ENCODE measurements at places on chromosomes 1 and 21. TPM values are rescaled to one million over a fixed set of nuclear protein-coding genes. Genes with fewer than 3 reads are reported as not detected.

DNA sequence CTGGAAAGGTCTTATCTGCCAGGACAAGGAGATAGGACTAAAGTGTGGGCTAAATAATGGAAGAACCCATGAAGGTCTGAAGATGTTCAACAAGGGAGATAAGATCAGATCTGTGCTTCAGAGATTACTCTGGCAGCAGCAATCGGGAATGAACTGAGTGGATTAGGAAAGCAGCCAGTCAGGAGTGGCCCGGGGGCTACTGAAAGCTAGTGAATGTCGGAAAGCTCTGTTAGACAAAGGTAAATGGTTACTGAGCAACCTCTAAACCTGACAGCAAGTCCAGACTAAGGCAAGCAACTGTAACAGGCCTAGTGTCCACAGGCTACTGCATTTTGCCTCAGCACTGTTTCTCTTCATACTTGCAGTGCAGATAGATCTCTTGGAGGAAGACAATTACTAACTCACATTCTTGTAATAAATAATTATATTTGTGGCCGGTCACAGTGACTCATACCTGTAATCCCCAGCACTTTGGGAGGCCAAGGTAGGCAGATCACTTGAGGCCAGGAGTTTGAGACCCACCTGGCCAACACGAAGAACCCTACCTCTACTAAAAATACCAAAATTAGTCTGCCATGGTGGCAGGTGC, 12.5 kb downstream of the IQGAP3 start:
- no peak for DNase-seq

Gene MAGOH
- 65.2 TPM for polyA plus RNA-seq

Gene NBPF14
- polyA plus RNA-seq, result 21.2 TPM

DNA sequence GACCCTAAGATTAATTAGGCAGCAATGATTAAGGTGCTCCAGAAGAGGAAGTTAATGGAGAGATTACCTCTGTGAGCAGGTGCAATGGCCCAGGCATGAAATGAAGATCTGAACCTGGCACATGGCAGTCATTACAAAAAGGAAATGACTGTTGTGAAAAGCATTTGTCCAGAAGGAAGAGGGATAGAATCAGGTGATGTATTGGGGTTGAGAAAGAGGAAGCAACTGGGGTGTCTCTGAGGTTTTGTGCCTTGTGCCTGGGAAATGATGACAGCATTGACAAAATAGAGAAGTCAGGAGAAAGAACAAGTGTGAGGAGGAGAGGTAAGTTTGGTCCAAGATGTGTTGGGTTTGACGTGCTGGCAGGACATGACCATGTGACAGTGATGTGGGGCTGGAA, 5.6 kb downstream of the CRCT1 start:
- DNase-seq, result no peak

Gene LRRC7
- 0.13 TPM for polyA plus RNA-seq

- DNase-seq, result no peak
Observed at GRCh38 chr1:111716333-111716732, 22.9 kb downstream of the INKA2 start.

Gene RGS16
- polyA plus RNA-seq, result 7.0 TPM

Gene BARHL2
- not detected for polyA plus RNA-seq

DNA sequence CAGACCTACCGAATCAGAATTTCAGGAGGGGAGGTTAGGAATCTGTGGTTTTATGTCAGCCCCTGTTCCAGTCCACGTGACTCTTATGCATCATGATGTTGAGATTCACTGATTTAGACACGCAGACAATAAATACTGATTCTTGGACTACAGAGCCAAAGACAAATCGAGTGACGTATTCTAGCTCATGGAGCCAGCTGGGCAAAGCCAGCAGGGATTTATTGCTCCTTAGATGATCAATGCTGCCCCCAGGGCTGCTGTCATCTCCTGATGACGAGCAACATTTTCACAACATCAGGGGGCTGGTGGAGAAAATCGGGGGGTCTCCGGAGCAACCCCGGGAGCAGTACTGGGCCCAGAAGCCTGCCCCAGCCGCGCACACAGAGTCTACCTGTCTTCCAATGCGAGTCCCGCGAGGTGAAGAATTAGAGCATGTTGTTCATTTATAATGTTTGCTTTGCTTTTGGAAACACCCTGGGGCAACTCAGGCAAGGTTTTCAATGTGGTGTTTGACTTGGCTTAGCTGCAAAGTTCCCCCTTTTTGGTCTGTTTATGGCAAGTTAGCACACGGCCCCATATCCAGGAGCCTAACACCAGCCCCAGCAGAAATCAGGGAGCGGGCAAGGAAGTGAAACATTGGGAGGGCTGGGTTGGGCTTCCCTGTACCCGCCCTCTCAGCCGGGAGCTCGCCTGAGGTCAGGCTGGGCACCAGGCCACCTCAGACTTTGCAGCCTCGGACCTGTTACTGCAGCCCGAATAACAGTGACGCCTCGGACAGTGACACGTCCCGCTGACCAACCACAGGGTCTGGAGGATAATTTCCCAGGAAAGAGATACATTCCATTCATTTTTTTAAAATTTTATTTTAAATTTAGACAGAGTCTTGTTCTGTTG, 19.9 kb upstream of the CLDN14 start:
- peak; percentile 89 for DNase-seq

DNA sequence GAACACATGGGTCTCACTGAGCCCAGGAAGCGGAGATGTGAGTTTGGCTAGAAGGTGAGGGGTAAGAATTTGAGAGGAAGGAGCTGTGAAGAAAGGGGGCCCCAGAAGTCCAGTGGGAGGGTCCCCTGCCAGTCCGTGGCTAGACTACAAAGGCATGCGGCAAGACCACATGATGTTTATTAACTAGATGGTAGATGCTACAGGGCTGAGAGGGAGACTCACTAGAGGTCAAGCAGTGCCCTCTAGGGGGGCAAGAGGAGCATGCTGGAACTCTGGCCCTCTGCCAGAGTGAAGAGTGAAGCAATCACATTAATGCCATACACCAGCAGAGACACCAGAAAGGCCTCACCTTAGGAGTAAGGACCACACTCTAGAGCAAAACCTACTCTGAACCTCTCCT, 12.2 kb downstream of the KIAA0319L start:
- DNase-seq, result no peak

Gene ZNF692
- 10.3 TPM for polyA plus RNA-seq

DNA sequence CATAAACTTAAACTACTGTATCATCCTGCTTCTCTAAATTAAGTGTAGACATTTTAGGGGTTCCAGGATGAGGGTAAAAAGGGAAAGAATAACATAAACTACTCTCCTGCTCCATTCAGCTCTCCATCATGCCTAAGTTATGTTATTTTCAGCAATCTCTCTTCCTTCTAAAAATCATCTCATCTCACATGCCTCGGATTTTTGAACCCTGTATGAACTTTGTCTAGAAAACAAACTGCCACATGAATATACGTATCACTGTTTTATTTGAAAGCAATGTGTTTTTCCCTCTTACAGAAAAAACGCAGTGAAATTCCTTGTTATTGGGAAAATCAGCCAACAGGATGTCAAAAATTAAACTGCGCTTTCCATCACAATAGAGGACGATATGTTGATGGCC, 32.6 kb downstream of the ZBED6 start:
- no peak for DNase-seq

Gene OR2T10
- polyA plus RNA-seq, result not detected

Gene TRAF3IP3
- 1.1 TPM for polyA plus RNA-seq

DNA sequence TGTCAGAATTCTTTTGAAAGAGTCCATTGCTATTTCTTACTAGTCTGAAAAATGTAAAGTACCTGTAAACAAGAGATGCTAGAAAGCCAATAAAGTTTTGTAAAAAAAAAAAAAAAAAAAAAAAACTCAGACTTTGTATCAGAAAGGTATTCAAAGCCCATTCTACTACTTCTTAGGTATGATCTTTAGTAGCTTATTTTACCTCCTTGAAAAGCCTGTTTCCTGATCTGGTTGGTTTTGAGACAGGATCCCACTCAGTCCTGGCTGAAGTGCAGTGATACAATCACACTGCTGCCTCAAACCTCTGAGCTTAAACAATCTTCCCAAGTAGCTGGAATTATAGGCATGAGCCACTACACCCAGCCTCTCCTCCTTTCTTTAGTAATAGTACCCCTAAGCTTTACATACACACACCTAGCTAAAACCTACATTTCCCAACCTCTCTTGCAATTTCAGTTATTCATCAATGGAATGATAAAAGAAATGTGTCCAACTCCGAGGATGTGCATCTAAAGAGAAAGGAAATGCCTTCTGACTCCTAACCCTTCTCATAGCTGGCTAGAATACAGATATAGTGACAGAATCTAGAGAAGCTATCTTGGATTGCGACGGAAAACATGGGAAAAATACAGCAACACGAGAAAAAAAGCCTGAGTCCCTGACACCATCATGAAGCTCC, 30.6 kb downstream of the EPS15 start:
- DNase-seq, result no peak

DNA sequence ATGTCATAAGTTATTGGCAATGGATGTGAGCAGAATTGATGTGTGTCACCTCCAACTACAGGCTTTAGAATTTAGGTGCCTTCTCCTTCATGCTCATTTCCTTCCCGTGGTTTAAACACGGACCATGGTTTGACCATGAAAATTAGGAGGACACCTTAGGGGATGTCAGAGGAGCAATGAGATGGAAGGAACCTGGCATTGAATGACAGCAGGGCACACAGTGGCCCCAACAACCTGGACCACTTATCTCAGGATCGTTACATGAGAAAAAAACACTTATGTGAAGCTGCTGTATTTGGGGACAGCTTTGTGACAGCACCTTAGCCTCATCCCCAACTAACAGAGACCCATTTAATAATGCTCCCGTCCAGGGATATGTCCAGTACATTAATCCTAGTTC, 70.8 kb downstream of the SLC9A1 start:
- DNase-seq, result no peak

- DNase-seq, result no peak
Observed at GRCh38 chr21:43369124-43369523, 57.8 kb downstream of the SIK1 start.

DNA sequence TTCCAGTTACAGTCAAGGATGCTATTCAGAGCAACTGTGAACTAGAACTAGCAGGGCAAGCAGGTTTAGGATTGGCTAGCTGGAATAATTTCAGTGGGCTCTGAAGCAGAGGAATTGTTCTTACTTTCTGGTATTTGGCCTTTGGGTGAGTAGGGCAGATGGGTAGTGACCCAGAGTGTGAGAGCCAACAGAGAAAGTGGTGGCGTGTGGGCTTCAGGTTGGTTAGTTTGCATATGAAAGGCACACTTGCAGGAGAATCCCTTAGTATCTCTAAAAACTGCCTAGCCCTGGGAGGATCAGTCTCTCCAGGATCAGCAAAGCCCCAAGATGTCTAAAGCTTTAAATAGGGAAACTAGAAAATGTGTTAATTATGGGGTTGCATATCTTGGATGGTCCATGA, 67.6 kb upstream of the LRRC8B start:
- no peak for DNase-seq

GRCh38 chr1:59805554-59805953, 9.2 kb upstream of the HOOK1 start:
- no peak for DNase-seq

GRCh38 chr1:36609241-36610027, 126.7 kb upstream of the CSF3R start:
- no peak for DNase-seq

Gene GSTM1
- polyA plus RNA-seq, result 42.4 TPM

GRCh38 chr1:151843398-151843797, 3.8 kb upstream of the C2CD4D start:
- DNase-seq, result no peak

GRCh38 chr1:151838222-151839081, 1.2 kb downstream of the C2CD4D start:
- DNase-seq, result no peak

- DNase-seq, result no peak
Observed at GRCh38 chr1:217562229-217562878, 68.5 kb downstream of the GPATCH2 start.

Gene PLPP3
- polyA plus RNA-seq, result 114 TPM

DNA sequence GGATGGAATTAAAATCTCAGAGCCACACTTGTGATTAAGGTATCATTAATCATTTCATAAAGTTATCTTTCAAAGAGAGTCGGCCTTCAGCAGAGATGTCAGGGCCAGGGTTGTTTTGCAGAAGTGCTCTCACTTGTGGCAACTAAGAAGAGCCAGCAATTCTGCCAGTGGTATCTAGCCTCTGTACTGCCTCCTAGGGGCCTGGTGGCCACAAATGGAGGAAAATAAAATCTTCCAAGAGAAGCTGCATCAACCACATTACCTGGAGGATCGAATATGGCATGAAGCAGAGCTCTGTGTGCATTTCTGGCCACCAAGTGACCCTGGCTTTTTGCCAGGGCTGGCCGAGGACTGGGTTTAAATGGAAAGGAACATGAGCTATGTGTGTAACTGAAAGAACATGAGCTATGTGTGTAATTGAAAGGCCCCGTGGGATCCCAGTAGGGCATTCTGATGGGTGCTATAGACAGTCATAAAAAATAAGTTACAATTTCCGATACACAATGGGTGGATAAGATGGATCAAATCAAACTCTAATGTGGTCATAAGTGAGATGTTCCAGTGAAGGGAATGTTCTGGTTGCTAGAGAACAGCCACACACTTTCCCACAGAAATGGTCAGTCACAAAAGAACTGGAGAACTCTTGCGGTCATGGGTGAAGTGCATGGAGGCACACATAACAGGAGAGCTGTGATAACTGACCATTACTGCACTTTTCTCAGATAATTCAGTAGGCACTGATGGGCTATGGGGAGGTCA, 335.8 kb downstream of the CAMTA1 start:
- DNase-seq, result no peak

Gene CTNNBIP1
- 11.1 TPM for polyA plus RNA-seq

Measured in aorta (tissue), 5 donors.